ENCODE measurements at places on chromosomes 4 and X.
A peak's percentile ranks its signal among the peaks of the same experiment; 100 is the strongest.

GRCh38 chr4:99029852-99030251 is 34.3 kb downstream of the METAP1 start:
- no peak for DNase-seq

DNA sequence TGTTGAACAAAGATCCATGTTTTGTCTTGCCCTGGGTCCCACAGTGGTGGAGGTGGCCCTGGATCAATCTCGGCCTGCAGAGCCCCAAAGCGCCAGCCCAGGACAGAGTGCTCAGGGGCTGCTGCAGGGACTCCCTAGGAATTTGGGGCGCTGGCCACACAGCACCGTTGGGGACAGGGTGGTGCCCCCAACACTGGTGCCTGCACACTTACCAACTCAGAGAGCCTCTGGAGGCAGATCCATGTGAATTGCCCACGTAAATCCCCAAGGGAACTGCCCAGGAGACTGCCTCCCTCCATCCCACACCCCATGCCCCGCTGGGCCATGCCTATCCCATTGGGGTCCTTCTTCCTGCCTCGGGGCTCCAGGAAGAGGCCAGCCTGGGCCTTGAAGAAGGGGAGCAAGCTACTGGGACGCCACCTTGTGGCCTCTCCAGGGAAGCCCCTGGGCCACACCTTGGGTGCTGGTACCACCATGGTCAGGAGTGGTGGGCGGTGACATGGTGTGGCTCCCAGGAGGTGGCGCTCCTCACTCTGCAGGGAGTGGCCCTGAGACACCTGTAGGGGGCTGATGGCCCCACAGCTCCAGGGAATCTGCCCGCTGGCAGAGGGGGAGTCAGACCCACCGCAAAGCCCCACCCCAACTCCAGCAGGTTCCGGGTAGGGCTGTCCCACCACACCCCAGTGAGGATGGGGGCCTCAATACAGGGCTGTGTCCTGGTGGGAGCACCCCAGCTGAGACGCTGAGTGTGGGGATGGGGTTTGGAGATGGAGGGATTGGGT is 22.8 kb downstream of the CFAP99 start:
- DNase-seq = peak; percentile 91

DNA sequence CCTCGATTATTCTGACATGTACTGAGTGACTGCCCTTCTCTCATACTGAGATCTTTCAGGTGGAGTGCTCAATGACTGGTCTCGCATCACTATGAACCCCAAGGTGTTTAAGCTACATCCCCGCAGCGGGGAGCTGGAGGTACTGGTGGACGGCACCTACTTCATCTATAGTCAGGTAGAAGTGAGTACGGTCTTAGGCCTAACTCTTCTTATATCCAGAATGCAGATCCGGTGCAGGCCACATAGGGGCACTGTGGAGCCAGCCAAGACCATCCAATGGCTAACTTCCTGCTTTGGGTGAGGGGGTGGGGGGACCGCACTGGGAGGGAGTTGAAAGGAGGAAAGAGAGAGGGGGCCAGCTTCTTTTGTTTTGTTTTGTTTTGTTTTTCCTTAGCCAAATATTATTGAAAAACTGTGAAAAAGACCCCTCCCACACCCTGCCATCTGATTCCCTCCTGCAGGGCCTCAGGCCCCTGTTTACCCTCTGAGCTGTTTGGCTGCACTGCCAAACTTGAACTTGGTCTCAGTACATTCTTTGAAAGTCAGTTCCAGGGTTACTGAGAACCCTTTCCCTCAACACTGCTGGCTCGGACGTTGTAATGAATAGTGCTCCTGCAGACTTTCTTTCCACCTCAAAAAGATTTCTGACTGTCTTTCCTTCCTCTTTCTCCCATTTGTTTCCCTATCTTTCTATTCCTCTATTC is 16.2 kb downstream of the AWAT2 start:
- DNase-seq = peak; percentile 71

- DNase-seq = no peak
Observed at GRCh38 chr4:137524725-137525369, 7.4 kb downstream of the PCDH18 start.

GRCh38 chr4:17557880-17558279 is 19.1 kb upstream of the LAP3 start:
- DNase-seq = no peak

GRCh38 chr4:182893474-182894080 is 23.6 kb downstream of the DCTD start:
- no peak for DNase-seq

- no peak for DNase-seq
Observed at GRCh38 chr4:140697709-140698560, 58.2 kb downstream of the TBC1D9 start.

DNA sequence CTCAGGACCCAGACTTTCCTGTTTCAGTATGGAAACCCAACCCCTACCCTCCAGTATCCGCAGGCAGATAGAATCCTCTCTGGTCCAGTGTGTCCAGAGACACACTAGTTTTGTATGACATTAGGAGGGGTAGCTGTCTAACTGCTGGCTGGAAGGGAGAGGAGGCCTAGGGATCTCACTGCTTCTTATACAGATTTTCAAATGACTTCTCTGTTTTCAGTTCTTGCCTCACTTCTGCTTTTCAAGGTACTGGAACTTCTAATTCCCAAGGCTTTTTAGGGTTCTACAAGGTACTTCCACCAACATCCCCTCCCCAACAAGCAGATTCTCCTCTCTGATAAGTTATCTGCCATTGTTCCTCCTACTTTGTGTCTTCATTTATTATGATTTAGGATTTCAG is 6.1 kb downstream of the SGCB start:
- DNase-seq = no peak

GRCh38 chr4:52407545-52407944 is 251.6 kb downstream of the USP46 start:
- no peak for DNase-seq

GRCh38 chr4:11724731-11725130 is 296.0 kb upstream of the HS3ST1 start:
- no peak for DNase-seq

GRCh38 chrX:819684-820083 is 189.1 kb downstream of the SHOX start:
- DNase-seq = peak; percentile 33

Data from activated CD4-positive, alpha-beta T cell treated with anti-CD3 and anti-CD28 coated beads, Interleukin-2, amount 10 ng/mL, durations not matched to agents 24 days and 14 days (primary cell).